ENCODE measurements at places on chromosomes 6 and 20. TPM values are rescaled to one million over a fixed set of nuclear protein-coding genes. Genes with fewer than 3 reads are reported as not detected.

The LPIN3 gene
- polyA plus RNA-seq, result 13.2 TPM

The TRIM40 gene
- polyA plus RNA-seq, result not detected

The AIG1 gene
- polyA plus RNA-seq, result 108 TPM

The UFL1 gene
- polyA plus RNA-seq, result 47.1 TPM

The TOX2 gene
- 4.2 TPM for polyA plus RNA-seq

The WFDC10B gene
- polyA plus RNA-seq, result not detected

The CNKSR3 gene
- polyA plus RNA-seq, result 56.9 TPM

The FAM209A gene
- 0.60 TPM for polyA plus RNA-seq

The MAS1 gene
- polyA plus RNA-seq, result 0.03 TPM

The DDX27 gene
- 47.2 TPM for polyA plus RNA-seq

The CLVS2 gene
- 0.14 TPM for polyA plus RNA-seq

The KHDRBS2 gene
- polyA plus RNA-seq, result 1.8 TPM

The NMBR gene
- polyA plus RNA-seq, result 0.30 TPM

The SIRPB1 gene
- polyA plus RNA-seq, result 1.6 TPM

The FAM50B gene
- 15.8 TPM for polyA plus RNA-seq

The BTN1A1 gene
- 0.22 TPM for polyA plus RNA-seq

The CAP2 gene
- polyA plus RNA-seq, result 12.9 TPM

The CST2 gene
- polyA plus RNA-seq, result not detected

The SOX12 gene
- 37.2 TPM for polyA plus RNA-seq

The RBM24 gene
- polyA plus RNA-seq, result 0.96 TPM

The C4B gene
- polyA plus RNA-seq, result 21.4 TPM

The TMEM14C gene
- polyA plus RNA-seq, result 178 TPM

The TFAP2D gene
- polyA plus RNA-seq, result not detected

The DCDC2 gene
- polyA plus RNA-seq, result 139 TPM

The PGC gene
- 0.17 TPM for polyA plus RNA-seq

The TMEM170B gene
- 10.5 TPM for polyA plus RNA-seq

The PAK1IP1 gene
- polyA plus RNA-seq, result 23.5 TPM

The PRR18 gene
- 0.30 TPM for polyA plus RNA-seq

The ENPP5 gene
- 14.4 TPM for polyA plus RNA-seq

The ETV7 gene
- 0.16 TPM for polyA plus RNA-seq

The TBXT gene
- polyA plus RNA-seq, result not detected

The ZSCAN26 gene
- 41.5 TPM for polyA plus RNA-seq

The RNF144B gene
- polyA plus RNA-seq, result 18.6 TPM

The FARS2 gene
- 19.6 TPM for polyA plus RNA-seq

The ERVFRD-1 gene
- 0.13 TPM for polyA plus RNA-seq

The DEFB124 gene
- not detected for polyA plus RNA-seq

Measured in right renal pelvis (tissue), 4 donors.